ENCODE measurements at places on chromosomes 12 and 14. TPM values are rescaled to one million over a fixed set of nuclear protein-coding genes. Genes with fewer than 3 reads are reported as not detected.

The ADSS1 gene
- 0.81 TPM for total RNA-seq

DNA sequence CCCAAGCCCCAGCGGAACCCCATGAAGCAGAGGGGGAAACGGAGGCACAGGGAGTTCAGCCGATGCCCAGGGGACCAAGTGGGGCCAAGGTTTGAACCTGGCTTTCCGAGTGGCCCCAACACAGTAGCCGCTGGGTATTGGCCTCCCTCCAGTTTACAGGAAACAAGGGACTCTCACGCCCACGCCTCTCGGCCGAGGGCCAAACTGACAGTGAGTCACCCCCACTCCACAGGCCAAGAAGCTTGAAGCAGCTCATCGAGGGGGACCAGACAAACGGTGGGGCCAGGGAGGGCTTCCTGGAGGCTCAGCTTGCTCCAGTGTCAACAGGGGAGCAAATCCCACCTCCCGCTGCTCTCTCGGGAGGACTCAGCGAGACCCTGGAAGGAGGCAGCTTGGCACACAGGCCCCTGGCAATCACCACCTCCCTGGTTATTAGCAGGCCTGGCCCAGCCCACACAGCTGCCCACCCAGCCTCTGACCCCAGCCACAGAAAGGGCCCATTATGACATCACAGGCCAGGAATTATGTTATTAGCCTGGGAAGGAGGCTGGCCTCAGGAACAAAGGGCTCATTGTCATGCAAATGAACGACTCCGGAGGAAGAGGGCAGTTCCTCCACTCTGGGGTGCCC, 54.6 kb downstream of the NCOR2 start:
- DNase-seq: no peak

The GALNT8 gene
- 0.85 TPM for total RNA-seq

GRCh38 chr14:35877276-35877675, 51.1 kb downstream of the BRMS1L start:
- no peak for DNase-seq

GRCh38 chr14:65164825-65165135, 62.5 kb upstream of the MAX start:
- no peak for DNase-seq

DNA sequence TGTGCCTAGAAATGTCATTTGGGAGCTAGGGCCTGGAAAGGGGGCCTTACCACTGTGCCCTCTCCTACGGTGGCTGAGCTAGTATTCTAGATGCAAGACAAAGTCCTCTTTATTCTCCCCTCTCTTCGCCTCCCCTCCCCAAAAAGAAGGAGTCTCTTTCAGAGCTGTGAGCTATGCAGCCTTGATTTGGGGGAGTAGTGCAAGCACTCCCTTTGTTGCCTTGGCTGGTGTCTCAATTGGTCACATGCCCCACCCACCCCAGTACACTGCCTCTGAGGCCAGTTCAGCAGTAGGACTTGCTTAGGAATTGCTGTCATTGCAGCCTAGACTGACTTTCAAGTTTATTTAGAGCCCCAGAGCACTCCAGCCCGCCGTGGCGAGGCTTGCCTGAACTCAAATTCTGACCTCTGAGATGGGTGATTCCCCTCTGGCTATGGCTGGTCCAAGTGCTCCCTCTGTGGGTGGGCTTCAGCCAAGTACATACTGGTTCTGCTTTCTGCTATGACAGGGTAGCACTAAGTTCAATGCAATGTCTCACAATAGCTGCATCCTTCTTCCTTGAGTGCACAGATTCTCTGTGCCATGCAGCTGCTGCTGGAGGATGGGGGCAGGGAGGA, 37.0 kb upstream of the FBXO33 start:
- DNase-seq: peak; percentile 15

DNA sequence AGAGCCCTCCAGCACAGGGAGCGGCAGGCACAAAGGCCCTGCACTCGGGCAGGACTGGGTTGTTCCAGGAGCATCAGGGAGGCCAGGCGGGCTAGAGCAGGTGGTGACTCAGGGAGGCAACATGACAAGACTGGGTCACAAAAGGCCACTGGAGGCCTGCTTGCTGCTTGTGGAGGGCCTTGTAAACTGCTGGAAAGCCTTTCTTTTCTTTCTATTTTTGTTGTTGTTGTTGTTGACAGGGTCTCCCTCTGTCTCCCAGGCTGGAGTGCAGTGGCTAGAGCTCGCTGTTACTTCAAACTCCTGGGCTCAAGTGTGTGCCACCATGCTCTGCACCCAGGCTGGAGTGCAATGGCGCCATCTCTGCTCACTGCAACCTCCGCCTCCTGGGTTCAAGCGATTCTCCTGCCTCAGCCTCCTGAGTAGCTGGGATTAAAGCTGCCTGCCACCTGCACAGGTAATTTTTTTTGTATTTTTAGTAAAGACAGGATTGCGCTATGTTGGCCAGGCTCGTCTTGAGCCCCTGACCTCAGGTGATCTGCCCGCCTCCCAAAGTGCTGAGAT, 11.8 kb upstream of the RCOR1 start:
- no peak for DNase-seq

The CPNE6 gene
- total RNA-seq: not detected

GRCh38 chr14:100554082-100554677, 33.0 kb downstream of the BEGAIN start:
- DNase-seq: no peak

Measured in activated CD4-positive, alpha-beta T cell treated with anti-CD3 and anti-CD28 coated beads, Interleukin-2, amount 10 ng/mL, durations not matched to agents 7 days and 5 days (primary cell).